CD4-positive, alpha-beta T cell (primary cell): ENCODE measurements at places on chromosomes 5 and 9.

DNA sequence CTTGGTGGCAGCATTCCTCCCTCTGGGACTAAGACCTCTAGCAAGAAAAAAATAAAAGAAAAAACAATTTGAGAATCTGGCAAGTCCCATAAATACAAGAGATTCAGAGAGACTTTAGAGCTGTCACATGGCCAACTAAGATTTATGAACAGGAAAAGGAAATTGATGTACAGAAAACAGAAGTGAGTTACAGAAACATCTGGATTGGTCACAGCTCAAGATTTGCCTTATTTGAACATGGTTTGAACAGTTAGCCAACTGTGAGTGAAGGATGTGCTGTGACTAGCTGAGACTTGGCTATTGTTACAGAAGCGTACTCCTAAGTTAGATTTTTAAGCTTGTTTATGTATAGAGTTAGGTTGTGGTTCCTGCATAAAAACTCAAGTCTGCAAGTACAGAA is 340.2 kb downstream of the SLCO4C1 start:
- DNase-seq, result no peak

DNA sequence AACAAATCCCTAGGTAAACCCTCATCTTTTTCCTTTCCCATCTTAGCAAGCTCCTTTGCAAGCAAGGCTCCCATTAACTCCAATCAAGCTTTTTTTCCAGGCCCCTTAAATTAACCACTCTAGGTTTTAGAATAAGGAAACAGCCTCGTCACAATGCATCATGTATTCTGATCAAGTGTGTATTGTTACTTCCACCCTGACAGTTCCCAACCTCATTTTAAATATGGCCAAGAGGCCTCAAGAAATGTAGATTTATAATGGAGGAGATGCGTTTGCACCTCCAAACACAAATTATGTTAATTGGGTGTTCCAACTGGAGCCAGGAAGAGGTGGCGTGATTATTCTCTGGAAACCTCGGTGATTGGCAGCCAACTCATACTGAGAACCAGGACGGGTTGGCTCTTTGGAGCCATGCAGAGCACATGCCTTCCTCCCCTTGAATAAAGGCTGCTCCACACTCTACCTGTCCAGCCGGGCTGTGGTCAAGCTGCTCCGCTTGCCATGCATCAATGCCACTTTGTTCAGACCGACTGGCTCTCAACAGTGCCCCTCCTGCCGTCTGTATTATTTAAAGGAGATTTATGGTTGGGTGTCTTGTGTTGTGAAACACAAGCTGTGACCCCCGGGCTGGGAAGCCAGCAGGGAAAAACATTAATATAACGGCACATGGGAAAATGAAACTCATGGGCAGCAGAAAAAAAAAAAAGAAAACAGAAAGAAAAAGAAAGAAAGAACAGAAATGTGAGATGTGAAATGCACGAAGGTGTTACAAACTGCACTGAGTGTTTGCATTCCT is 191.1 kb downstream of the EBF1 start:
- no peak for DNase-seq

DNA sequence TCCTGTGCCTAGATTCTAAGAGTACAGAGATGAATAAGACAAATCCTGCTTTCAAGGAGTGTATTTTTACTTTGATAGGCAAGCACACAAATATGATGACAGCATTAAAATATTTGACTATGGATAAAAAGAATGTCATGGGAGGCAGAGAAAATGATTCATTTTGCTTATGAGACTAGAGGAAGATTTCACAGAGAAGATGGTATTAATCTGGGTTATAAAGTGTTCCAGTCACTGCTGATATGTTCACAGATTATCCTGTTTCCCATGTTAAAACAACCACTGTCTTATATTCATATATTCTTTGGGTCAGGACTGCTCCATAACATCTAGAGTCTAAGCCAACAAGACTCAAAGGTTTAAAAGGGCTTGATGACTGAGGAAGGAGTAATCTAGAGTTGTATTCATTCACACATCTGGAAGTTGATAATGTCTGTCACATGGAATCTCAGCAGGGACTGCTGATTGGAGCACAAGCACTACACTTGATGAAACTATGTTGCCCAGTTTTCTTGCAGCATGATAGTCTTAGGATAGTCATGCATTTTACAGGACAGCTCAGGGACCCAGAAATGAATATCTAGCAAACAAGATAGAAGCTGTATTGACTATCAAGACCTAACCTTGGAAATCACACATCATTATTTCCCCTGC is 79.3 kb downstream of the STARD4 start:
- DNase-seq, result no peak

DNA sequence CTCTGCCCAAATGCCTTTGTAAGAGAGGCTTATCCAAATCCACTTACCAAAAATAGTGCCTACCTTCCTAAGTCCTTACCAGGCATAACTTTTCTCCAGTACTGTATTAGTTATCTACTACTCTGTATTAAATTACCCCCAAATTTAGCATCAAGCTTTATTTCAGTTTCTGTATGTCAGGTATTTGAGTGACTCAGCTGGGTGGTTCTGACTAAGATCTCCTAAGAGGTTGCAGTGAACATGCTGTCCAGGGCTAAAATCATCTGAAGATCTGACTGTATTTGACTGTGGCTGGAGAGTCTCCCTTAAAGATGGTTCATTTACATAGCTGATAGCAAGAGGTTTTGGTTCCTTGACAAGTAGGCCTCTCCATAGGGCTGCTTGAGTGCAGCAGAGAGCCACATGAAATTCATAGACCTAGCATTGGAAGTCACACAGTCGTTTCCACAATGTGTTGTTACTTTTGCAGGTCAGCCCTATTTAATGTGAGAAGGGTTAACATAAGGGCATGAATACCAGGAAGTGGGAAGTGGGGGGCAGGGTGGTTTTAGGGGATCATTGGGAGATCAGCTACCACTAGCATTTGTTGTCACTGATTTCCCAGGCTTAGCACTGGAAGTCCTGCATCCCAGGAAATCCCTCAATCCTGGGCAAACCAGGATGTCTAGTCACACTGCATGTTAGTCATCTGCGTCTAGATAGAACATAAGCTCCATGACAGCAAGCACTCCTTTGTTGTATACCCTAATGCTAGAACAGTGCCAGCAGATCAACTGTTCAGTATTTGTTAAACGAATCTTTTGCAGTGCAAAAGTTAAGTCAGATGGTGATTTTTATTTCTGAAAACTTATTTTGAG is 2.0 kb upstream of the ZNF622 start:
- no peak for DNase-seq

DNA sequence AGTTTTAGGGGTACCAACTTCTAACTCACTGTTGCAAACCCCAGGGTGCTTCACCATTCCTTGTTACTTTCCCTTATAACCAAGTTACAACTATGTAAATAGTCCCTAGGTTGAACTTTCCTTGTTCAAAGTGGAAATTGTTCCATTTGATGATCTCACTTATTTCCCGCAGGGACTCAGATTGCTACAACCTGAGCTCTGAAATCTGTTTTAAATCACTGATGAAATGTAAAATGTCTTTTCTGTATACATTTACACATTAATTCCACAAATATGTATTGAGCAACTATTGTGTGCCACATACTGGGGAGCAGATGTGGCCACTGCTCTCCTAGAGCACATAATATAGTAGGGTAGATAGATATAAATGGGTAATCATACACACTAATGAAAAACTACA is 69.1 kb upstream of the TARS1 start:
- DNase-seq, result no peak

GRCh38 chr5:56316299-56316994 is 83.3 kb upstream of the ANKRD55 start:
- no peak for DNase-seq

GRCh38 chr9:75101004-75101588 is 12.8 kb downstream of the OSTF1 start:
- no peak for DNase-seq

DNA sequence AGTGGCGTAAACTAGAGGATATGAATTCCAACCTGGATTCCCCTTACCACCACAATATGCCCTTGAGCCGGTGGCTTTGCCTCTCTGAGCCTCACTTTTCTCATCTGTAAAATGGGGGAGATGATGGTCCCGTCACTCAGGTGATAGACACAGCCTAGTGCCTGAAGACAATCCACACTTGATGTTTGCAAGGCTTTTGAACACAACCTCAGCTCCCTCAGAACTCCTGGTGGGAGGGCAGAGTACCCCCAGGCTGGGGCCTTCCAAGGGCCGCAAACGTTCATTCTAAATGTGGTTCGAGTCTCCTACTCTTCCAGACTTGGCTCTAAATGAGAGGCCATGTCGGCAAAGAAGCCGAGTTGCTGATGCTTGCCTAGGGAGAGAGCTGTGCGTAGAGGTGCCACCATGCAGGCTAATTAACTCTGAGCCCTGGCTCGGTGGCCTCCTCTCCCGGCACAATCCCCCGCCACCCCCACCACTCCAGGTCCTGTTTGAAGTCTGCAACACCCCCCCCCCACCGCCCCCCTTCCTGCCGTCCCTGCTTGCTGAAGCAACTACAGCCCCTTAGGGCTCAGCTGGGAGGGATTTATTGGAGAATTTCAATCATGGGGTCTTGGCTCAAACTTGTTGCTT is 97.7 kb upstream of the LMX1B start:
- no peak for DNase-seq

DNA sequence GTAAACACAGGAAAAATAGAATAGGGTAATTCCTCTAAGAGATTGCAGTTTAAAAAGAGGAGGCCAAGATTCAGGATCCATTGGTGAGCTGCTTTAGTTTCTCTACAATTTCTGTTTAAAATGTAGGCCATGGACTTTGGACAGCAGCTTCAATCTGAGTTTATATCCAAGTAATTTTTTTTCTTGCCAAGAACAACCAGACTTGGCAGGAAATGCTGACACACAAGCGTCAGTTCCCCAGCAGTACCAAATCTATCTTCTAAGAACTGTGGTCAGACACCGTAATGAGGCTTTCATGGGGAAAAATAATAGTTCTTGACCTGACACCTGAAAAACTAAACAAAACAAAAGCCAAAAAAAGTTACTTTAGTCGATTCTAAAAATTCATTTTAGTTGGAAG is 528.8 kb downstream of the CSNK1G3 start:
- DNase-seq, result no peak

DNA sequence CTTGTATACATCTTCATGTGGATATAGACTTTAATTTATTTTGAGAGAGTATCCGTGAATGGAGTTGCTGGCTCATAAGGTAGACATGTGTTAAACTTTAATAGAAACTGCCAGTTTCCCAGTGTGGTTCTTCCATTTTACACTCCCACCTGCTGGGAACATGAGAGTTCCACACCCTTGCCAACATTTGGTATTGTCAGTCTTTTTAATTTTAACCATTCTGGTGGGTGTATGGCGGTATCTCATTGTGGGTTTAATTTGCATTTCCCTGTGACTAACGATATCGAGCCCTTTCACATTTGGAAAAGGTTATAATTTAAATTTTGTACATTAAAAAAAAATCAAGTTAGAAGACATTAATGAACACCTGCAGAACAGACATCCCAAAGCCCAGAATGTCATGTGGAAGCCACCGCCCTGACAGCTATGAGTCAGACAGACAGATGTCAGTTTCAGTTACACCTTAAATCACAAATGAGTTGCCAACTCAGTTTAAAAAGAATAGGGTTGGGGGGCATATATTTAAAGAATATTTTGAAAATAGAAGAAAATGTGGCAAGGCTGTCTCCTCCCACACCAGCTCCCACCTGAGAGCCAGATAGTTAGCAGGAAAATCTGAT is 36.9 kb downstream of the ANKRD33B start:
- no peak for DNase-seq

GRCh38 chr9:23587903-23588302 is 238.1 kb downstream of the ELAVL2 start:
- no peak for DNase-seq

GRCh38 chr5:167378894-167379723 is 912.3 kb upstream of the WWC1 start:
- no peak for DNase-seq

DNA sequence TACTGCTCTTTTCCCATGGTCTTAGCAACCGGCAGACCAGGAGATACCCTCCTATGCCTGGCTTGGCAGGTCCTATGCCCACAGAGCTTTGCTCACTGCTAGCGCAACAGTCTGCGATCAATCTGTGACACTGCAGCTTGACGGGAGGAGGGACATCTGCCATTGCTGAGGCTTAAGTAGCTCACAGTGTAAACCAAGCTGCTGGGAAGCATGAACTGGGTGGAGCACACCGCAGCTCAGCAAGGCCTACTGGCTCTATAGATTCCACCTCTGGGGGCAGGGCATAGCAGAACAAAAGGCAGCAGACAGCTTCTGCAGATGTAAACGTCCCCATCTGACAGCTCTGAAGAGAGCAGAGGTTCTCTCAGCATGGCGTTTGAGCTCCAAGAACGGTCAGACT is 40.4 kb downstream of the MCTP1 start:
- DNase-seq, result no peak

GRCh38 chr5:32961059-32961415 is 249.9 kb downstream of the NPR3 start:
- no peak for DNase-seq

DNA sequence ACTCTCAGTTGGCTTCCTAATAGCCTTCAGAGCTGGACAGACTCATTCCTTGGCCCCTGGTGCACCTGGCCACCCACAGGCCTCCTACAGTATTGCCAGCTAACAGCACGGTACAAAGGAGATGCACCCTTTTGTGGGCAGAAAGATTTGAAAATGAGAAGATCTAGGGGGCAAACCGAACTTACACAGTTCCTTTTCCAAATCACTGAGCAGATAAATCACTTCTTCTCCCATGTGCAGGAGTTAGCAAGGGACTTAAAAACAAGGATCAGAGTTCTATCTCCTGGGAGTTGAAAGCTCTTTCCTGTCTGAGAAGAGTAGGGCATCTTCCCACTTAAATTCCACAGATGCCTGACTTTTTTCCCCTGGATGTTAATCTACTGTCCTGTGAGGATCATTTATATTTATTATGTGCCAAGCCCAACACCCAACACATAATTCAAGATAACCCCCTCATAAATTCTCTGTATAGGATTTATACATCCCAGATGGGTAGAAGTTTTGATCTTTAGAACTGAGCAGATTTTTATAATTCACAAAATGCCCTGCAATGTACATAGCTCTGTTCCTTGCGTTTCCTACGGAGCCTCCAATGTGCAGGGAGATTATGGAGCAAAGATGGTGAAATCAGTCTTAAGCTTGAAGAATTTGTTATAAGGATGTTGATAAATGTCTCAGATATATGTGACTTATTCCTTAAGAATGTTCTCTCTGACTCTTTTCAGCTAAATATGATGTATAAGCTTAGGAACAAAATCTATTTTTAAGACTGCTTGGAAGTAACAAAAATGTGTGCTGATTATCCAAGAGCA is 207.2 kb upstream of the DAPK1 start:
- DNase-seq, result no peak

- DNase-seq, result no peak
Measured at GRCh38 chr5:132260051-132260450, 2.6 kb downstream of the PDLIM4 start.

- no peak for DNase-seq
Measured at GRCh38 chr5:157290981-157291711, 25.2 kb downstream of the CYFIP2 start.

GRCh38 chr9:96859461-96860198 is 5.3 kb upstream of the ZNF782 start:
- DNase-seq, result no peak

DNA sequence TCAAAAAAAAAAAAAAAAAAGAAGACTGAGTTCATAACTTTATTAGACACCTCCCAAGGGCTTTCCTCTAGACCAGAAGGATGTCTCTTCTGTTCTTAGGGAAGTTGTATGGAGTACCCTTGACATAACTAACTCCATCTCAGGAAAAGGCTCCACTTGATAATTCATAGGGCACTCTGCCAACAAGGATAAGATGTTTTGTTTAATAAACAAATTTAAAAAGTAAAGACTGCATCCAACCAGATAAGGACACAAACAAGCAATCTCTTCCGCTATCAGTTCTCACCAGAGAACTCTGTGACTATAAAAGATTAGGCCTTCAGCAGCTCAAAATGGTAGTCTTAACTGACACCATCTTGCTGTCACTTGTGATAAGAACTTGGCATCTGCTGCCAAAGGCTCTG is 65.8 kb downstream of the SFXN1 start:
- no peak for DNase-seq
